ENCODE measurements at places on chromosomes 5 and 9. TPM values are rescaled to one million over a fixed set of nuclear protein-coding genes. Genes with fewer than 3 reads are reported as not detected.

RASGEF1C gene
- 0.22 TPM for polyA plus RNA-seq

TMC1 gene
- 0.30 TPM for polyA plus RNA-seq

KYAT1 gene
- polyA plus RNA-seq: 7.4 TPM

ADRB2 gene
- 1.7 TPM for polyA plus RNA-seq

PPIP5K2 gene
- polyA plus RNA-seq: 105 TPM

FSTL4 gene
- 0.27 TPM for polyA plus RNA-seq

TMOD1 gene
- polyA plus RNA-seq: 1.6 TPM

SAPCD2 gene
- polyA plus RNA-seq: 10.3 TPM

CORO2A gene
- 8.1 TPM for polyA plus RNA-seq

APBA1 gene
- 11.8 TPM for polyA plus RNA-seq

ZBED3 gene
- 25.1 TPM for polyA plus RNA-seq

UBTD2 gene
- 117 TPM for polyA plus RNA-seq

OR1J2 gene
- not detected for polyA plus RNA-seq

TERT gene
- polyA plus RNA-seq: 0.39 TPM

FBP2 gene
- polyA plus RNA-seq: 2.2 TPM

GRCh38 chr9:21234153-21234687 lies 5.6 kb downstream of the IFNA14 start:
- DNase-seq: no peak

DNA sequence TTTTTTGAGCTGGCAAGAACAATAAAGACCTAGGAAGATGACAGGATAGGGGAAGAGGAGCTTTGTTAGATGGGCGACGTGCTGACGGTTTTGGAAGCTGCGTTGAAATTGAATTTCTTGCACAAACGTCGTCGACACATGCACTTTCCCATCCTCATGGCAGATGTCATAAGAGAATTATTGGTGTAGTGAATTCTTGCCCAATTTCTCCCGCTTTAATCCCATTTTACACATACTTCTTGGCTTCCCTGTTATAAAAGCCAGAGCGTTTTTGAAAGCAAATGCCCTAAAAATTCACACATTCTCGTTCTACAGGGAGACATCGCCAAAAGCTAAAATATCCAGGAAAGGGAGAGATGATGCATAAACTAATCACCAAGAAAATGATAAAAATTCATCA lies 109.8 kb upstream of the DAP start:
- DNase-seq: no peak

DNA sequence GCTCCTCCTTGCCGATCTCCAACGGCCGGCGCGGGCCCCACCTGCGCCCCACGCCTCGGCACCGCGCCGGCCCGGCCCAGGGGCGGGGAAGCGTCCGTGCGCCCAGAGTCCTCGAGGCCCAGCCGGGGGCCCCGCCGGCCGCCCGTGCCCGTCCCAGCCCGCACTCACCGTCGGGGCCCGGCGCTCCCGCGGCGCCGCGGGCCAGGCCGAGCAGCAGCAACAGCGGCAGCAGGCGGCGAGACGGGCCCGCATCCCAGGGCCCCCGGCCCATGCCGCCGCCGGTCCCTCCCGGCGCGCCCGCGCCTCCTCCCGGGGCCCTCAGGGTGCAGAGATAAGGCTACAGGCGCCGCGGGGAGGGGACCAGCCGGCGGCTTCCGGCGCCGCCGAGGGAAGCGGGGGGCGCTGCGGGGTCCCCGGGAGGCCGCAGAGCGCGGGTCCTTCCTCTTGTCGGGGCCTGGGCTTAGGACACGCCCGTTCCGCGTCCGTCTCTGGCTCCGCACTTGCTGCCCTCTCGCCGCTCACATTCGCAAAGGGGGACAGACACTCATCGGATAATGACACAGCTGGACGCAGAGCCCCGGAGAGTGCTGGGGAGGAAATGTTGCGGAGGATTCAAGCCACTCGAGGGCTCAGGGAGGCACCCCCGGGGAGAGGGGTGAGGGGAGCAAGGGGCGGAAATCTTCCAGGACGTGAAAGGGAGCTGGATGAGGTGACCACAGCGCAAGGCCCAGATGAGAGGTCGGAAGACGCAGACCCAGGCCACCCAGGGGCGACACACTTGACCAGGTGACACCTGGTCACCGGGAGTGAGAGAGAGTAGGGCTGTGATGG lies at the start of gene SUSD1:
Gene SUSD1 (minus strand): TSS at position 333 of the 831 bp plus-strand sequence. CDS start 62 bp downstream, at position 271.
- no peak for DNase-seq

GRCh38 chr5:136998854-136999357 lies 500.2 kb downstream of the SPOCK1 start:
- no peak for DNase-seq

DNA sequence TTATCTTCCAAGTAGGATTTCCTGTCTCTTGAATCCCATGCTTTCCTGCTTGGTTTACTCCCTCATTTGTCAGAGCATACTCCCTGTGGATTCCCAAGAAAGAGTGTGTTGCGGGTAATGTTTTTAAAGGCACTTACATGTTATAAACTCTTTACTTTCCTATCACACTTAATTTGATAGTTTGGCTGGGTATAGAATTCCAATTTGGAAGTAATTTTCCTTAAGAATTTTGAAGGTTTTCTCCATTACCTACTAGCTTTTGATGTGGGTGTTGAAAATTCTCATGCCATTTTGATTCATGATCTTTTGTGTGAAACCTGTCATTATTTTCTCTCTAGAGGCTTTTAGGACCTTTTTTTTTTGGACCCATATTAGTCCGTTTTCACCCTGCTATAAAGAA lies 47.2 kb upstream of the PITX1 start:
- no peak for DNase-seq

GRCh38 chr5:150801117-150801927 lies 22.8 kb downstream of the SMIM3 start:
- peak; percentile 80 for DNase-seq

DNA sequence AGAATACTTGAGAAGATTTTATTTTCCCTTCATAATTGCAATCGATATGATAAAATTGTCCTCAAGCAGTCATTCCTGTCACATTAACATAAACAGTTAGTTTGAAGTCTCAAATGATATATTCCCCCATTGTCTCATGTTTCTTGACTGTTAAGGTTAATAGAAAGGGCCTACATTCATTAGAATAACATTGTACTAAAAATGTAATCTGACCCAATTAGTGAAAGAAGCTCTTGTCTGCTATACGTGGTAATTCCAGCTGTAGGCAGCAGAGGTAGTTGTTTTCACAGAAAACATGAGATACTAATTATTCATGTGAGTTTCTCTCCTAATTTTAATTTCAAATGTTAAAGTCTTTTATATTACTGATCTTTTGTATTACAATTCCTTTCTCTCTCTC lies 25.9 kb upstream of the AP3B1 start:
- DNase-seq: peak; percentile 6

DNA sequence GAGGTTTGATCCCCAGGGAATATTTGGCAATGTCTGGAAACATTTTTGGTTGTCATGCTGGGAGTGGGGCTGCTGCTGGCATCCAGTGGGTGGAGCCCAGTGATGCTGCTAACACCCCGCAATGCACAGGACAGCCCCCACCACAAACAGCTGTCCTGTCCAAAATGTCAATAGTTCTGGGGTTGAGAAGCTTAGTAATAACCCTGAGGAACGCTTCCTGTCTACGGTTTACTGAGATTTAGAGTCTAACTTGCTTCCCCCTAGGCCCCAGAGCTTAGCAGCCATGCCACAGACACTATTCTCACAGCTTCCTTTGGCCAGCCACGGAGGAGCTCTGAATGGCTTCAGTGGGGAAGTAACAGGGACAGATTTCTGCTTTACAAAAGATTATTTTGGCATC lies 66.5 kb downstream of the MSX2 start:
- no peak for DNase-seq

- no peak for DNase-seq
Measured at GRCh38 chr5:154320224-154321089, 125.3 kb upstream of the SAP30L start.

GRCh38 chr9:8558176-8558575 lies 758.6 kb upstream of the DMAC1 start:
- no peak for DNase-seq

- DNase-seq: no peak
Measured at GRCh38 chr5:93236807-93237421, 344.1 kb downstream of the NR2F1-AS1 start.

DNA sequence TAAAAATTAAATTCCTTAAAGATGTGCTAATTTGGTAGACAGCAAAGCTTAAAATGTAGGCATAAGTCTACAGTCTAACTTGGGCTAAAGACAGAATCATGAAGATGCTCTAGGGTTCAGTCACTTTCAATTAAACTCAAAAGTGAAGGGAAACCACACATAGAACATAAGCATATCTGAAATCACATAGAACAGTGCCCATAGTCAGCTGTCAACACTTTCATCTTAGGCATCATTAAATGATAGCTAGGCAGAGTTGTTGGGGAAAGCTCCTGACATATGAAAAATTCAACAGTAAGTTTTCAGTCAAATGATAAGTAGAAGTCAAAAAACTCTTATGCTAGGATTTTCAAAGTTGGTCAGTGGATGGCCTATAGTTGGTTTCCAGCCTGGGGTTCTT lies 11.0 kb downstream of the DAB2 start:
- DNase-seq: no peak

DNA sequence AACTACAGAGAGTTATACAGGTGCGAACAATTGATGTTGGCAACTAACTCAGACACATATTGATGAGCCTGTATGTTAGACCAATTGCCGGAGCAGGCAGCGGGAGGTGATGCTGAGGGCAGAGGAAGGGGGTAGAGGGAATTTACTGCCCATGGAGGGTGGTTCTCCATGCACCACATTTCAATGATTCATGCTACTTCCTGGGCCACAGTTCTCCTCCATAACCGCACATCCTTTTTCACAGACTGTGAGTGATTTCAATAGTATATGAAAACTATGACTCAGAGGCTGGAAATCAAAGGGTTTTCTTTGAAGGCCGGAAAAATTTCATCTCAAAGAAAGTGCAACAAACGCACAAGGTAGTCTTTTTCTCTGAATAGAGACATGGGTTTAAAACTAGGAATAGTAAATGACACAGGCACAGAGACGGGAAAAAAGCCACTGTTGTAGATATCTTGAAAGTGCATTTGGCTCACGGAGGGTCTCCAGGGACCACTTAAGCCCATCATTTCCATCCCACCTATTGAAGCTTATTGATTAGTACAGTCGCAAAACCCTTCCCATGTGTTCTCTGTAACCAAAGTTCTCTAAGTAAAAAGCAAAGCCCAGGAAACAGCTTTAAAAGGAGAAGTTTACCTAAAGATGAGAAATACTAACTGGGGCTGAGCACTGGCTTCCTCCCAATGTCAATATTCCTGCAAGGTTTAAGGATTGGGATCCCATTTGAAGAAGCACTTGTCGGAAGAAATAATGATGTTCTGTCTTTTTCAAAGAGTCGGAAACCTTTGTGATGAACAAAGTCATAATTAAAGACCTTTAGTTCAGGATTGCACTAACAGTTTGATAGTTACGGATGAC lies 28.0 kb upstream of the ADAM19 start:
- DNase-seq: no peak

- no peak for DNase-seq
Measured at GRCh38 chr5:81268521-81269196, 32.7 kb upstream of the ZCCHC9 start.

GRCh38 chr9:127676638-127677037 lies 30.1 kb upstream of the CFAP157 start:
- DNase-seq: no peak

GRCh38 chr9:134985451-134985850 lies 67.7 kb upstream of the FCN1 start:
- no peak for DNase-seq

DNA sequence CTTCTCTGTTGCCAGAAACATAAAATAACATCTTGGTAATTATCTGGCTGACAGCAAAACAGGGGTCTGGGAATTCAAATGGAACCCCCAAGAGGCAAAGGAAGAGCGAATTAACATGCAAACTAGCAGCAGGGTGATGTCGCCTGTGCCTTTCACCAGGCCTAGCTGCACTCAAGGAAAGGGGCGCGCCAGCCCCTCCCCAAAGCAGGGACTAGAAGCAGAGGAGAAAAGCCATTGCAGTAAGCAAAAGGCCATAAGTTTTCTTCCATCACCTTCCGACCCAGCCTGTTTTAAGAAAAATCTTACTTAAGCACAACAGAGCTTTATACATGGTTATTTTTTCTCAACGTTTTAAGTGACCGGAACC lies 539 bp downstream of the POC5 start:
- no peak for DNase-seq

DNA sequence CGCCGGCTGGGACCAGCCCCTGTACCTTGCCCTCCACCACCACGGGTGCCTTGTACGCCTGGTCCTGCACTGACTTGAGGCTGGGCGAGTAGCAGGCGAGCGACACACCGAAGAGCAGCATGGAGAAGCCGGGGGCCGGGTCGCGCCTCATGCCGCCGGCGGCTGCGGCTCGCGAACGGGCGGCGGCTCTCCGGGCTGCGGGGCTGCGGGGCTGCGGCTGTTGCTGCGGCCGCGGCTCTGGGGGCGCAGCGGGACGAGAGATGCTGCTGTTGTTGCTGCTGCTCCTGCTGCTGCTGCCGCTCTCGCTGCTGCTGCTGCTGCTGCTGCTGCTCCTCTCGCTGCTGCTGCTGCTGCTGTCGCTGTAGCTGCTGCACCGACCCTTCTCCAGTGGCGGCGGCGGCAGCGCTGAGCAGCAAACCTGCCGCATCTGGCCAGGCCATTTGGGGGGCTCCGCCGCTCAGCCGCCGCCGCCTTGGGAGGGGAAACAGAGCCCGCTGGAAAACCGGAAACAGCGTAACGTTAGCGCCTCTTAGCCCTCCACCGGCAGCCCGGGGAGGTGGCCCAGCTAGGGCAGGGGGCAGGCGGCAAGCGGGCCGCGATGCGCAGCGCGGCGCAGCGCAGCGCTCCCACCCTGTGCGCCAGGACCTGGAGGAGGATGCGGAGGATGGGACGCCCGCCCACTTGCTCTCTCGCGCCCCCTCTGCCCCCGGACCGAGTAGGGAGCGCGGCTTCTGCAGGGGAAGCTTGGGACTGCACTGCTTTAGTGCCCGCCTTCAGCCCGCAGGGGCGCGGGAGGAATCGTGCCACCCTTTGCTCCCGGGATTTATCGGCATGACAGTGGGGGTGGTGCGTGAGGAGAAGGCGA lies at the start of gene NRG2:
Gene NRG2 (minus strand): TSS at position 657 of the 865 bp plus-strand sequence.
- DNase-seq: peak; percentile 39

- DNase-seq: no peak
Measured at GRCh38 chr9:95726756-95727155, 148.7 kb upstream of the ERCC6L2 start.

DNA sequence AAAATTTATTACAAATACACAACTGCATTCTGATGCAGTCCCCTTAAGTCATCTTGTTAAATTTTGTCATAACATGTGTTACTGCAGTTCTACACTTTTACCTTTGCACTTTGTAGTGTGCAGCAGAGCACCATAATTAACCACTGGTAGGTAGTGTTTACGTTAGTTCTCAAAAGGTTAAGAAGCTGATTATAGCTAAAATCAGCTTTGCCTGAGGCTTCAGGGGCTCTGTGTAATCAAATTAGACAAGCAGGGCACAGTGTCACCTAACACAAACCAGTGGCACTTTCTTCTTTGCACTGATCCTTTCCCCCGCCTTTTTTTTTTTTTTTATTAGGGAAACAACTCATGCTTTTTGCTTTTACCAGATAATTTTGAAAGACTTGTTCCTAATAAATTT lies 26.1 kb downstream of the POU5F2 start:
- DNase-seq: no peak

Measured in right lung (tissue), 10 donors.